Left lobe of liver (tissue), 2 donors: ENCODE measurements at places on chromosomes 5 and 9. TPM values are rescaled to one million over a fixed set of nuclear protein-coding genes. Genes with fewer than 3 reads are reported as not detected.
A peak's percentile ranks its signal among the peaks of the same experiment; 100 is the strongest.

GRCh38 chr5:78025540-78025939, 249.4 kb upstream of the TBCA start:
- no peak for DNase-seq

Gene ZNG1C
- total RNA-seq = 17.3 TPM

- DNase-seq = no peak
Measured at GRCh38 chr9:99977033-99977792, 70.8 kb downstream of the STX17 start.

DNA sequence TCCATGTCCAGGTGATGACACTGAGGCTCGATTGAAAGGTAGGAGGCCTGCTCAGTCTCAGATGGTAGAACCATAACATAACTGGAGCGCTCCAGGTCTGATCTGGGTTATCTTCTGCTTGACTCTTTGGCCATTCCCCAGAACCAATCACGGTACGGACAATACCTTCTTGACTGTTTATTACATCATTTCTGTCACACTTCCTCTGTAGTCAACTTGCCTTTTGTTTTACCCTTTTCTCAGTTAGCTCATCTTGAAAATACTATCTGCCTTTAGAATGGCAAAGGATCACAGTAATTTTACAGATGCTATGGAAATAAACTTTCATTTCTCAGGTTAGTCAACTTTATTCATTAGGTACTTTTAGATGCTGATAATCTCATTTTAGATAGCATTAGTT, 22.4 kb downstream of the GLRA1 start:
- no peak for DNase-seq

- DNase-seq = no peak
Measured at GRCh38 chr9:16637218-16637617, 233.3 kb downstream of the BNC2 start.

DNA sequence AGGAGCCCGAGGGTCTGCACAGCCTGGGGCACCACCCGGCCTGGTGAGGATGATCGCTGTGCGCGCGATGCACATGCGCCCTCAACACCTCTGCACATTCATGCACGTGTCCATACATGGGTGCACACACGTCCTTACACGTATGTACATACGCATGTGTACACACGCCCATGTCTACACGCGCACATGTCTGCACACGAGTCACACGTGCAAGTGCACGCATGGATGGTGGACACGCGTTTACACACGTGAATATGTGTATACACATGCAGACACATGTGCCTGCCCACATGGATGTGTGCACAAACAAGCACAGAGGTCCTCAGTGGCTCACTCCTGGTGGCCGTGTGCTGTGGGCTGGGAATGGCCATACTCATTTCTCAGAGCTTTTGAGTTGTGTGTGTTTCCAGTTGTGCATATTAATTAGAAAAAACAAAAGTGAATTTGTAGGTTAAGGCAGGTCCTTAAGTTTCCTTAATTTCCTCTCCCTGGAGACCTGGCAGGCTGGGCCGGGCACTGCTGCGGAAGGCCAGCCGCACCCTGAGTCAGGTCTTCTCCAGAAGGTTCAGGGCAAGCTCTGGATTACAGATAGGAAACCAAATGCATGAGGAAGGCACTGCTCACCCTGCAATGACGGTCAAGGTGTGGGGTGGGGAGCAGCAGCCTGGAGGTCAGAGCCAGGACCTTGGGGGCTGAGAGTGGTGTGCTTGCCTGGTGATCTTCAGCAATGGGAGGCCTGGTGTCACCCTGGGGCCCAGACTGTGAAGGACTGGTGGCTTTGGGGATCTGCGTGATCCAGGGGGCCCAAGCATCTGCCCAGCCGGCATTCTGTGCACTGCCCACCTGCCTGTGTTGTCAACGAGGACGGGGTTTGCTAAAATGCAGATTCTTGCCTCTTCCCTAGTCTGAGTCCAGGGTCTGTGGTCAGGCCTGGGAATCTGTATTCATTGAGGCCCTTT, 1.3 kb upstream of the RNU6ATAC start:
- DNase-seq = peak; percentile 65

GRCh38 chr5:179753971-179754370, 21.3 kb downstream of the MAML1 start:
- no peak for DNase-seq

DNA sequence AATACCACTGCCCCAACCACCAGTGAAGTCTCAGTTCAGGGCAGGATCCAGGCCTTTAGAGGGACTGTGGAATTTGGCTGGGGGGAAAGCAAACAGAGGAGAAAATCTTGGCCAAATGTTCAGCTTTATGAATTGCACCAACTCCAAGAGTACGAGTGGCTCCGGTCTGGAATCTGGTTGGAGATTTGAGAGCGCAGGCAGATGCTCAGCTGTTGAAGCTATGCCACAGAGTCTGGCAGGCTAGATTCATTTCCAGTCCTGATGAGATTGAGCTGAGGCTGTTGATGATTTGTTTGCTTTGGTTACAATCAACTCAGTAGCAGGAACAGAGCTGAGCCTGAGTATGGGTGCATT, 9.1 kb upstream of the HSPB3 start:
- no peak for DNase-seq

DNA sequence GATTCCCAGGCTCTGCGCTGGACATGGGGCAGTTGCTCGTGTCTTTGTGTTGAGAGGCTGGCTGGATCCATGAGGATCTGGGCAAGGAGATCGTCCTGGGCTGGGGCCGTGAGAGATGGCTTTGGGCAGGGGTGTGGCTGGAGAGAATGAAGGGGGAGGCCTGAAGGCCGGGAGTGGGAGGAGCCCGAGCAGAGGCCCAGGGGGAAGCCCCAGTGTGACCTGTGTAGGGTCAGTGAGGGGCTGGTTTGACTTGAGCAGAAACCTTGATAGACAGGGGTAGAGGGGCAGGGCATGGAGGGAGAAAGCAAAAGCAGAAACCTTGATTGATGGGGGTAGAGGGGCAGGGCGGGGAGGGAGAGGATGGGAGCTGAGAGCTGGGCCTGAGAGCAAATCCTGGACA, 54.4 kb upstream of the ASS1 start:
- no peak for DNase-seq

DNA sequence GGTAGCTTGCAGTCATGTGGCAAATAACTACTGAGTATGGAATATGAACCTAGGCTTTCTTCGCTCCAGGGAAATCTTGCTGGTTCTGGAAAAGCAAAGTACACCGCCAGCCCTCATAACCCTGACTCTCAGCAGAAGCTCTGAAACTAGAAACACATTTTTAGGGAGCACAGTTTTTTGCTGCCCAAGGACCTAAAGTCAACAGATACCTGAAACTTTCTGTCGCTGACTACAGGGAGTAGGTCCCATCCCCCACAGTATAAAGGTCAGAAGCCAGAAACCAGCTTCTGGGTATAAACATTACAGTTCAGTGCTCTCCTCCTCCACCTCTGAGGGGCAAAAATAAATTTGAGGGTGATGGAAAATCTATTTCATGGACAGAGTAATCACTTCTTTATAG, 3.0 kb downstream of the ATOX1 start:
- DNase-seq = peak; percentile 67

DNA sequence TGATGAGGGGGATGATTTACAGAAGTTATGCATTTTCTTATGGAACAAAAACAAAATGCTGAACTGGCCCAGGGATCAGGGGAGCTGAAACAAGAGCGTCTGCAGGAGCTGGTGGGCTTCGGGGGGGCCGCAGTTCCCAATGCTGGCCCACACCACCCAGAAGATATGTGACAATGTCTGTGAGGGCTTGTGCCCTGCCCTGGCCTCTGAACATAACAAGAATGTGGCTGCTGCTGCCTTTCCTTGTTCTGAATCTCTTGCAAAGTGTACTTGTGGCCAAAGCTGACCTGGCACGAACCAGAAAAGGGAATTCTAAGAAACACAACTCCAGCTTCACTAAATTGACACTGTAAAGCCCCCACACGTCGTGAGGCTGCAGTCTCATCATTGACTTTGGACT, 66.7 kb downstream of the SEC61B start:
- no peak for DNase-seq

Gene BTNL8
- 0.45 TPM for total RNA-seq

Gene KIAA1958
- 7.8 TPM for total RNA-seq

- no peak for DNase-seq
Measured at GRCh38 chr9:89418474-89418845, 79.5 kb downstream of the SEMA4D start.

DNA sequence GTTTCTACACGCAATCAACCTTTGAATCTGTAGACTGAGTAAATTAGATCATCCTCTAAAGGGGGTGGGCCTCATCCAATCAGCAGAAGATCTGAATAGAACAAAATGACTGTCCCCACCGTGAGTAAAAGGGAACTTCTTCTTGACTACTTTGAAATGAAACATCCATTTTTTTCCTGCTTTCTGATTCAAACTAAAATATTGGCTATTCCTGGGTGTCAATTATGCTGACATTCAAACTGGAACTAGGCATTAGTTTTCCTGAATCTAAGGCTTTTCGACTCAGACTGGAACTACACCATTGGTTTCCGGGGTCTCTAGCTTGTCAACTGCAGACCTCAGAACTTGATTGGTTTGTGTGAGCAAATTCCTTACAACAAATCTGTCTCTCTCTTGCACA, 772.2 kb upstream of the CDH10 start:
- no peak for DNase-seq

Gene TAF1L
- total RNA-seq = not detected

Gene RABGAP1
- total RNA-seq = 13.9 TPM

GRCh38 chr5:137666461-137666850, 69.4 kb downstream of the KLHL3 start:
- no peak for DNase-seq

Gene AFAP1L1
- 2.6 TPM for total RNA-seq

DNA sequence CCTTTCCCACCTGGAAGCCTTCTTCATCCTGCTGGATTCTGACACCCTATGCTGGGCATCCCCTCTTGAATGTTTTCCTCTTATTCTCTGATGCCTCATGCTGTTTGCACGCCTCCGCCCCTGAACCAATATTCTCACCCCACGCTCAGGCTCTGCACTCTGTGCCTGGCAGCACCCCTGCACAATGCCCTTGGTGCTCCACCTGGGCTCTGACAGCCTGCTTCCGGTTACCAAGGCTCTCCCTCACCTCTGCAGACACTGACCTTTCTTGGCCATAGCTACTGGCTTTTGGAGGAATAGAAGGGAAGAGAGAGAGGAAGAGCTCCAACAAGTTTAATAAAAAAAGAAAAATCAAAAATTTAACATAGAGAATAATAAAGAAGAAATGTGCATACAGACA, 108.7 kb upstream of the SHB start:
- DNase-seq = no peak

DNA sequence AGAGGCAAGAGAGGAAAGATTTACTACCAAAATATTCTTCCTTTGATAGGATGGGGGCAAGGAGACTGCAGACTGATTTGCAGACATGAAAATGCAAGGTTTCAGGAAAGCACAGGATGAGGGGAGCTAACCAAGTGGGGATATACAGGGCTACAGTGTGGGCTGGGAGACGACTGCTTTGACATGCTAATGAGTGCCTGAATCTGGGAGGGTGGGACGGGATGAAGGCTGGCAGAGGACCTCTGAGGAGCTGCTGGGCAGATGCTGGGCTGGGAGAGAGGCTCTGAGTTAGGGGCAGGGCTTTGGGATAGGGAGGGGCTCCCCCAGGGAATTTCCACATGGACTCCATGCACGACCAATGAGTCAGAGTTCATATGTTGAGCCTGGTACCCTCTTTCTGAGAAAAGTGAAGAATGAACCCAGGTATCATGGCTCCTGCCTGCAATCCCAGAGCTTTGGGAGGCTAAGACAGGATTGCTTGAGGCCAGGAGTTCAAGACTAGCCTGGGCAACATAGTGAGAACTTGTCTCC, 4.9 kb upstream of the CPLX2 start:
- DNase-seq = no peak

DNA sequence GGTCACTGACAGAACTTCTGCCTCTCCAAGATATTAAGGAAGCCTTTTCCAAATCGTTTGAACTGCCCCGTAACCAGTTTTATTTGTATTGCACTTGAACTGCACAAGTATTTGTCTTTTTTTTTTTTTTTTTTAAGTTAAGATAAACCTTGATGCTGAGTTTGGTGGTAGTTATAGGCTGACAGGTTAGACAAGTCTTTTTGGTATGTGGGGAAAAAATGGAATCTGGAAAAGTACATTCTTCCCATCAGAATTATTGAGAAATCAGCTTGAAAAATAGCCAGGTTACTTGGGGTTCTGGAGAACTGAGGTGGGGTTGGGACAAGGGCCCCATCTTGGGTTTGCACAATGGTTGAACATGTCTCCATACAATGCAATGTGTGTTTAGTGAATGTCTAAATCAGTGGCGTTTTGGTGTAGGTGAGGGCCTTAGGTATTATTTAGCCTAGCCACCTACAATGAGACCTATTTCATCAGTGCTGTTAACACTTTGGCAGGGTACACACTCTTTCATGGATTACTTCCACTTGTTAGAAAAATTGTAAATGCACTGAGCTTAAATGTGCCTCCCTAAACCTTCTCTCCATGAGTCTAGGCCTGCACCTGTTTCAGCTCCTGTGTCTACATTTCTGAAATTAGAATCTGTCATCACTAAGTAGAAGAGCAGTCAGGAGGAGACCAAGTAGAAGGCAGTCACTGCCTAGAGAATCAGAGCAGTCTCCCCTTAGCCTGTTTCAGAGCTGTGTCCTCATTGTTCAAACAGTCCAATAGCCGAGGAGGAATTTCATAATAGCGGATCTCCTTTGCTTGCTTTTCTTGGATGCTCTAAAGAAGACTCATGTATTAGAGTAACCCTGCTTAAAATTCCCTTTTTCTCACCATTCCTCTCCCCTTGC, 140.0 kb upstream of the HMHB1 start:
- DNase-seq = no peak

Gene RETREG1
- total RNA-seq = 25.2 TPM

- DNase-seq = no peak
Measured at GRCh38 chr5:10162468-10162867, 87.2 kb downstream of the ATPSCKMT start.

Gene EGFL7
- total RNA-seq = 42.3 TPM

DNA sequence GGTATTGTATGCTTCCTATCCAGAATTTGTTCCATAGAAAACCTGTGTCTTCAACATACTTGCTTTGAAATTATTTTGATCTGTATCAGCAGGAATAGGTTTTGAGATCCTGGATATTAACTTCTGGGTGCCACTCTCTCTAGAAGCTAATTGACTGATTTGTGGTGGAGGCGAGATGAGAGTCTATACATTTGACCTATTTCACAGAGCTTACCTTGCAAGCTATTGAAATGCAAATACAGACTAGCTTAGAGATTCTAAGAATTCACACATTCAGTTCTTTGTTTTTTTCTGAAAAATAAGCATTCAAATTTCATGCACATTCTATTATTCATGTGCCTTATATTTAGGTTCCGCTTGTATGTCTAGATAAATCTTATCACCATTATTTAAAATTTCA, 246.3 kb downstream of the MAST4 start:
- DNase-seq = no peak

Gene CDX1
- 0.15 TPM for total RNA-seq

- DNase-seq = no peak
Measured at GRCh38 chr5:17255471-17256021, 38.1 kb downstream of the BASP1 start.

GRCh38 chr5:151094030-151094851, 13.4 kb upstream of the TNIP1 start:
- DNase-seq = no peak

Gene HACD4
- 0.13 TPM for total RNA-seq

GRCh38 chr9:76516350-76516749, 57.4 kb downstream of the GCNT1 start:
- no peak for DNase-seq

Gene IFNA13
- total RNA-seq = not detected

GRCh38 chr5:147234825-147235635, at the start of gene STK32A:
Gene STK32A, plus strand, starts transcription at chr5:147235026. Its CDS starts 4,609 bp downstream, at chr5:147239635.
- DNase-seq = no peak

Gene SLC36A3
- not detected for total RNA-seq

Gene PCDHGB1
- total RNA-seq = 0.63 TPM

Gene CCL21
- 1.7 TPM for total RNA-seq
